ENCODE measurements at places on chromosomes 6 and 20.
A peak's percentile ranks its signal among the peaks of the same experiment; 100 is the strongest.

- DNase-seq, result no peak
These were observed 42.5 kb upstream of the FERMT1 start for GRCh38 chr20:6165346-6165745.

- DNase-seq, result no peak
These were observed 392.5 kb downstream of the CD83 start for GRCh38 chr6:14510038-14510437.

GRCh38 chr6:109036574-109037294 is 57.9 kb downstream of the SESN1 start:
- no peak for DNase-seq

DNA sequence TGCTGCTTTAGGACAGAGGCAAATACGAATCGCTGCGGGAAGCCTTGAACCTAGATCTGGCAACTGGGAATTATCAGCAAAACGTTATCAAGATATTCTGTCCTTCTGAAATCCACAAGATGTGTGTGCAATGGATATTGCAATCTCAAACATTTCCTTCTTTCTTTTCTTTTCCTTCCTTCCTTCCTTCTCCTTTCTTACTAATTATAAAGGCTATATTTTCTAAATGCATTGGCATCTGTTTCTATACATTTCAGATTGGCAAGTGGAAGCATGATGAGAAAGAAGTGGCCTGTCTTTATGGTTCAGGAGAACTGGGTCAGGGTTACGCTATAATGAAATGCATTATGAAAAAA is 2.0 kb downstream of the TAGAP start:
- DNase-seq, result no peak

DNA sequence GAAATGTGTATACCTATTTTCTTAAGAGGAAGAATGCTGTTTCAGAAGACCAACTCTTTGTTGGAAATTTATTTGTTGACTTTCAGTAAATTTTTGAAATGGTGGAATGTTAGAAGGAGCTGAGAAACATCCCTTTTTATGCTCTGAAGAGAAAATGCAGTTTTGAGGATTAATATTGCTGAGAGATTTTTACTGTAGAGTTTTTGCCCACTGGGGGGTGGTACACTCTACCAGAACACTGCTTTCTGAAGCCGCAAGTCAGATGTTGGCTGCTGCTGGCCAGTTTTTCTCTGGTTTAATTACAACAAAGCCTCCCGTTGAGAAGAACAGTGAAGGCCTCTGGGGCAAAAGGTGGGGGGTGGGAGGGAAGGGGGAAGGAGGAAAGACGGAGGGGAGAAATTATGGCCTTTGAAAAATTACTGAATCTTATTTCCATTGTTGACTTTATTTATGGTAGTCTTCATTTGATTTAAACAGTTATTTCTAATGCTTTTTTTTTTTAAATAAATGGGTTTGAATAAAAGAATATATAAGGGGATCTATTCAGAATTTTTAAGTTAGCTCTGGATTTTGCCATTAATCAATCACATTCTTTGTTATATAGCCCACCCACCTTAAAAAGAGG is 3.0 kb downstream of the FLRT3 start:
- peak; percentile 79 for DNase-seq

- no peak for DNase-seq
These were observed 134.7 kb upstream of the RNF24 start for GRCh38 chr20:4150070-4150441.

- DNase-seq, result no peak
These were observed 78.0 kb downstream of the DLGAP4 start for GRCh38 chr20:36384022-36384619.

GRCh38 chr20:2708073-2708415 is 15.5 kb downstream of the EBF4 start:
- no peak for DNase-seq

GRCh38 chr6:161583584-161583983 is 309.7 kb upstream of the AGPAT4 start:
- DNase-seq, result no peak

GRCh38 chr6:46730921-46731461 is 4.2 kb downstream of the PLA2G7 start:
- no peak for DNase-seq

DNA sequence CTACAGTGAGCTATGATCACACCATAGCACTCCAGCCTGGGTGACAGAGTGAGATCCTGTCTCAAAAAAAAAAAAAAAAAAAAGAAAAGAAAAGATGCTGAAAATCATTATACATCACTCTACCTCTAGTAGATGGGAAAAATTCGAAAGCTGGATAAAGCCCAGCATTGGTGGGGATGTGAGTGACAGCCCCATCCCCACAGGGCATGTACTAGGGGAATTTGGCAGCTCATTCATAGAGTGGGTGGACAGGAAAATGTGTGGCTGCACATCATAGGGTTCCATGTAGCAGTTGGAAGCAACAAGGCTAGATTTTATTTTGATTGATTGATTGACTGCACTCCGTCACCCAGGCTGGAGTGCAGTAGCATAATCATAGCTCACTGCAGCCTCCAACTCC is 42.0 kb downstream of the MRPL14 start:
- DNase-seq, result peak; percentile 39
